Transverse colon (tissue), 4 donors: ENCODE measurements at places on chromosomes 11 and 22. TPM values are rescaled to one million over a fixed set of nuclear protein-coding genes. Genes with fewer than 3 reads are reported as not detected.

DNA sequence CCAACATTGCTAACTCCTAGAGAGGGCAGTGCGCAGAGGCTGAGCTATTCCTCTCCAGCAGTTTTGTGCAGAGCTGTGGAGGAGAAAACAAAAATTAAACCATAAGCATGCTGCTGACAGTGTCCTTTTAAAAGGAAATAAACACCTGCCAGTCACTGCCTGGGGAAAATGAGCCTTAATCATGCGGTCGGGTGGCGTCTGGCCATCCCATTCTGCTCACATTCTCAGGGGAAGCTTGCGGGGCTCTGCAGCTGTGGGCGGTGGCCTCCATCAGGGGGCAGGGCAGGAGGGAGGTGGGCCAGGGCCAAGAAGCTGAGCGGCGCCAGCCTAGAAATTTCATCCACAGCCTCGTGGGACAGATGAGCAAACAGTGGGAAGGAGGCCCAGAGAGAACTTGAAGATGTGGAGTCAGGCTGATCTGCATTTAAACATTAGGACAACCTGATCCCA, 71.0 kb upstream of the TP53I11 start:
- peak; percentile 24 for DNase-seq

The SLC29A2 gene
- 32.4 TPM for total RNA-seq

GRCh38 chr11:74731301-74732094, at the start of gene CHRDL2:
Gene CHRDL2, minus strand, starts transcription at chr11:74731426. Its CDS starts 538 bp downstream, at chr11:74730888.
- DNase-seq: no peak

DNA sequence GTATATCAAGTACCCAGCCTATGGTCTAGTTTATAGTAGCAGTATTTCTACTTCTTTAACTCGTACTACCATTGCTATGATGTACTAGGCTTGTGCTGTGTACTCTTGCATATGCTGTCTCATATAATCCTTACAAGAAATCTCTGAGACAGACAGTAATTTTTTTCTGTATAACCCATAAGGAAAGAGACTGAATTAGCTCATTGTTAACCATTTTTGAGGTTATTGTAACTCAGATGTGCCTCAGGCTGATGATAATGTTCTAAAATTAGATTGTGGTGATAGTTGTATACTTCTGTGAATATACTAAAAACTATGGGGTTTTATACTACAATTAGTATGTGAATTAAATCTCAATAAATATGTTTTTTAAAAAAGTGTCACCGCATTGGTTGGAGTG, 112.2 kb upstream of the RRM1 start:
- no peak for DNase-seq

GRCh38 chr11:72446929-72447769, 12.8 kb upstream of the CLPB start:
- DNase-seq: no peak

GRCh38 chr11:115284773-115285172, 219.4 kb downstream of the CADM1 start:
- no peak for DNase-seq

- DNase-seq: no peak
Observed at GRCh38 chr11:69475141-69475865, 6.2 kb upstream of the LINC01488 start.

DNA sequence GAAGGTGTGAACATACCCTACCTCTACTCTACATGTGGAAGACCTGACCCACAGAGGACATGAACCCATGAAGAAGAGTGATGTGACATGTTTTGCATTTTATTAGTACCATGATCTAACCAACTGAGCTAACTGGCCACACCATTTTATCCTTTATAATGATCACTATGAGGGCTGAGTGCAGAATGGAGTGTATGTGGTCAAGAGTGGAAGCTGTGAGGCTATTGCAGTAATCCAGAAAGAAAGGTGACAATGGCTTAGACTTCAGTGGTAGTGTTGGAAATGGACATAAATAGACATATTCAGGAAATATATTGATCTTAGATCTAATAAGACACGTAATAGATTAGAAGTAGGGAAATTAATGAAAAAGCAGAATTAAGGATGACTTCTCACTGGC, 3.8 kb downstream of the SRSF8 start:
- no peak for DNase-seq

The TRIM64C gene
- not detected for total RNA-seq

GRCh38 chr11:35418282-35419183, 825 bp downstream of the SLC1A2 start:
- DNase-seq: no peak

DNA sequence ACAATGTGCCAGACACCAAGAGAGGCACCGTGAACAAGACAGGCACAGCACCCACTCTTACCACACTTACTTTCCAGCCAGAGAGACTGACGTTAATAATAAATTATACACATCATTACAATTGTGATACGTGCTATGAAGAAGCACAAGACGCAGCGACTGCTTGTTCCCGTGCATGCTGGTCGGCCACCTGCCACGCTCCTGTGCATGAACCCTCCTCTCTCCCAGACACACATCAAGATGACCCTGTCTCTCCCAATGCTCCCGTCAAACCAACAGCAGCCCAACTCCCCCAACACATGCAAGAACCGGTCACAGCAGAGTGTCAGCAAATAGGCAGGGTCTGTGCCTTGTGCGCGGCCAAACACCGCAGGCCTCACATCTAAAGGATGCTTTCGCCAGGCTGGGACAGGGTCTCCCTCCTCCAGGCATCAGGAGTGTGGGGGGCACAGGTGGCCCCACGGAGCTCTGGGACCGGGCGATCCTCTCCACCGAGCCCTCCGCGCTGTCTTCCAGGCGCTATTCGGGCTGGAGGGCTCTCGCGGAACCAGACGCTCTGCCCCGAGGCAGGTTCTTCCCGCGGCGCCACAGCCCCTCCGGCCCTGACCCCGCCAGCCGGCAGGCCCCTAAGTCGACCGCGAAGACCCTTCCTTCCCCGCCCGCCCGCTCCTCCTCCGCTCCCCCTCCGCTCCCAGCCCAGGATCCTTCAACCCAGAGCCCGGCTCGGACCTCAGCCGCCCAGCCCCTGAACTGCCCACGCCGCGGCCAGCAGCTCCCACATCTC, 533 bp downstream of the SERGEF start:
- peak; percentile 23 for DNase-seq

DNA sequence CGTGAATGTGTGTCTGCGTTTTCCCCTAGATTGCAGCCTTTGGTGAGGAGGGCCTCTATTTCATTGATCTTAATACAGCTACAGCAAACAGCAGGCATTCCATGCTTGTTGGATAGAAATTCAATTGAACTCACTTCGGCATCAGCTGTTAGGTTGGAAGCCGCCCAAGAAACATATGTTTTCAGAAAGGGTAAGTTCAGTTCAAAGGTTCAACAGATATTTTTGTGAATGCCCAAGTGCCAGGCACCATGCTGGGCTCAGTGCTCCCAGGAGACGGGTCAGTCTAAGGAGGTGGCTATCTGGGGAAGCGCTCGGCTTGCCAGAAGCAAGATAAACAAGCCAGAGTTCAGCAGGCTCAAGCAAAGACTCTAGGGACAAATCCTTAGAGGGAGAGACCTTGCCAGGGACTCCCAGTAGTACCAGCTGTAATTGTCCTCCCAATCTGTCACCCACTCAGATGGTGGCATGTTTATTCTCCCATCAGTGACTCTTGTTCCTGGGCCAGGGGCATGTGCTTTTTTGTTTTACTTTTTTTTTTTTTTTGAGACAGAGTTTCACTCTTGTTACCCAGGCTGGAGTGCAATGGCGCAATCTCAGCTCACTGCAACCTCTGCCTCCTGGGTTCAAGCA, 64.5 kb upstream of the LARGE1 start:
- no peak for DNase-seq

- no peak for DNase-seq
Observed at GRCh38 chr11:130999992-131000770, 83.9 kb upstream of the SNX19 start.

- DNase-seq: no peak
Observed at GRCh38 chr11:7579361-7579791, 65.6 kb downstream of the PPFIBP2 start.

The MRGPRE gene
- total RNA-seq: not detected

The C22orf42 gene
- total RNA-seq: not detected

GRCh38 chr11:95931916-95932315, 8.0 kb upstream of the MTMR2 start:
- no peak for DNase-seq

- no peak for DNase-seq
Observed at GRCh38 chr11:121636081-121636799, 183.5 kb upstream of the SORL1-AS1 start.

The F2 gene
- total RNA-seq: not detected

DNA sequence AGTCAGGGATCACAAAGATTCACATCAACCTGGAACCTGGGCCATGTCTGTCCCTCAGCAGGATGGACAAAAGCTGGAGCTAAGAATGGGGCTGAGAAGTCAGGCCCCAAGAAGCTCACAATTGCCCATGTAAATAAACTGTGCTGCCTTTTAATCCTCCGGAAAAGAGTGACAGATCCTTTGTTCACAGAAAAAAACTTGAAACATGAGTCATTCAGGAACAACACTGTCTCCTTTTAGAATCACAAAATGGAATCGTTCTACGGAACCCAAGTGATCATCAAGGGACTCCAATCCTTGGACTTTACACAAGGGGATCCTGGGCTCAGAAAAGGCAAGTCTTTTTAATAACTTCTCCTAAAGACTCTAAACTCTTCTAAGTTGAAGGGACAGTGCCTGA, 36.1 kb downstream of the RELT start:
- no peak for DNase-seq

GRCh38 chr22:21106000-21106399, 60.3 kb downstream of the LRRC74B start:
- DNase-seq: no peak

GRCh38 chr11:28835317-28835716, 727.1 kb downstream of the METTL15 start:
- DNase-seq: no peak

GRCh38 chr11:128903248-128904061, 12.3 kb downstream of the KCNJ5 start:
- peak; percentile 30 for DNase-seq

GRCh38 chr22:36738416-36739020, 35.0 kb upstream of the CACNG2 start:
- no peak for DNase-seq

GRCh38 chr11:76677458-76677765, 6.9 kb upstream of the LRRC32 start:
- no peak for DNase-seq

DNA sequence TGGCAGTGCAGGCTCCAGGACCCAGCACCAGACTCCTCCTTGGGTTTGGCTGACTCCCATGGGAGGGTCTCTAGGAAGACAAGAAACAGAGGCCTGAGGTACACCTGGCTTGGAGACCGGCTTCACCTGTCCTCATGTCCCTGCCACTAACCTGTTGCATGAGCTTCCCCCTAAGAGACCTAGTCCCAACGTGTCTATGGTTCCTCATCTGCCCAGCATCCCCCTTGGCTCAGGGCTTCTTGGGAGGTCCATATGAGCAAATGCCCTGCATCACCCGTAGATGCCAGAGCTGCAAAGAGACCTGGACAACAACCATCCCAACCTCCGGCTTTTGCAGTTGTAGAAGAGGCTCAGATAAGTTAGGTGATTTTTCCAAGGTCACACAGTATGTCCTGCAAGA, 123.5 kb downstream of the BUD13 start:
- DNase-seq: no peak

The SCGB1A1 gene
- total RNA-seq: not detected

DNA sequence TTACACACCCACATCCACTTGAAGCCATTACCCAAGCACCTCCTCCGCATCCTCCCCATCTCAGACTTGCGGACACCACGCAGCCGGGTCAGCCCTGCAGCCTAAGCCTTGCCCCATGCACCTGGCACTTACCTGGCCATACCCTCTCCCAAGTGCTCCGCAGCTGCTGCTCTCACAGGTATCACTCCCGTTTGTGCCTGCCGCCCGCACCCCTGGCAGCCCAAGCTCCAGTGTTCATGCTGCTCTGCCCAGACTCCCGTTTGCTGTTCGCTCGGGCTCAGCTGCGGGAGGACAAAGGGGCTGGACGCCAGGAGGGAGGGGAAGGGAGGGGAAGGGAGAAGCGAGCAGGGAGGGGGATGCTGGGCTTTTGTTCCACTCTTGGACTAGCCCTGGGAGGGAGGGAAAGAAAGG, at the start of gene KLHL35:
TSS of gene KLHL35 (minus strand) at position 293 of the 411 bp plus-strand sequence. CDS start 2,574 bp downstream, outside the sequence.
- DNase-seq: no peak

GRCh38 chr11:36615826-36616225, 17.8 kb upstream of the RAG2 start:
- DNase-seq: no peak

DNA sequence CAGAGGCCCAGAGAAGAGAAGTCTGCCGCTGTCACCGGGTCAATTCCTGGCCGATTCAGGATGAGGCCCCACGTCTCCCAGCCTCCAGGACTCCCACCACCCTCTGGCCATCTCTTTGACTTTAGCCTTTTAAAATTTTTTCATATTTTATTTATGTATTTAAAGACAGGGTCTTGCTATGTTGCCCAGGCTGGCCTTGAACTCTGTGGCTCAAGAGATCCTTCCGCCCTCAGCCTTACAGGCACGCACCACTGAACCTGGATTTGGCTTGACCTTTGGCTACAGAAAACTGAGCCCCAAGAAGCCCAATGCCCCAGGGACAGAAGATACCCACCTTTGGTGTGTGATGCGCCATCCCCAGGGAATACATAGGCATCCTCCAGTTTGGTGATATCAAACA, 3.9 kb downstream of the POLR3H start:
- DNase-seq: no peak

- DNase-seq: no peak
Observed at GRCh38 chr11:17921659-17922415, 91.0 kb downstream of the SERGEF start.

DNA sequence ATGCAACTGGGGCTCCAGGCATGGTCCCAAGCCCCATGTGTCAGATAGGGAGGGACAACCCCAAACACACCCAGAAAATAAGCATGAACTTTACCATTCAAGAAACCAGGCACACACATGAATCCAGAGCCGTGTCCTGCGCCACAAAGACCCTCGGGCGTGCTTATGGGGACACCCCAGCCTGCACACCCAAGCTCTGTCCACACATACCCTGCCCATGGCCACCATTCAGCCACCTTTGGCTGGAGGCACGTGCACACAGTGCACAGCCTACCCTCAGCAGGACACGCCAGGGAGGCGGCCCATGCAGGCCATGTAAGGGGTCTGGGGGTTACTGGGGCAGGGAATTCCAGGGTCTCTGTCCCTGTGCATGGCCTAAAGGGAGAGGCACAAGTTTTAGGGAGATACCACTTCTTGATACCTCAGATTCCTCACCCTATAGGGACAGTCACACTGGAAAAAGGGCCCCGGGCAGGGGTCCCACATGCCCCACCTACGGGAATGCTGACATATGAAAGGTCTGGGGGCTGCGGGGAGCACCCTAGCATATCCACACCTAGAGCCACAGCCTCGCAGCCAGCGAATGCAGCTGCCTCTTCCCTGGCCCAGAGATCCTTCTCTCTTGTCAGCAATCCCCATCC, 20.6 kb downstream of the PACSIN2 start:
- DNase-seq: peak; percentile 32
